ENCODE measurements at places on chromosomes 1 and 21.

DNA sequence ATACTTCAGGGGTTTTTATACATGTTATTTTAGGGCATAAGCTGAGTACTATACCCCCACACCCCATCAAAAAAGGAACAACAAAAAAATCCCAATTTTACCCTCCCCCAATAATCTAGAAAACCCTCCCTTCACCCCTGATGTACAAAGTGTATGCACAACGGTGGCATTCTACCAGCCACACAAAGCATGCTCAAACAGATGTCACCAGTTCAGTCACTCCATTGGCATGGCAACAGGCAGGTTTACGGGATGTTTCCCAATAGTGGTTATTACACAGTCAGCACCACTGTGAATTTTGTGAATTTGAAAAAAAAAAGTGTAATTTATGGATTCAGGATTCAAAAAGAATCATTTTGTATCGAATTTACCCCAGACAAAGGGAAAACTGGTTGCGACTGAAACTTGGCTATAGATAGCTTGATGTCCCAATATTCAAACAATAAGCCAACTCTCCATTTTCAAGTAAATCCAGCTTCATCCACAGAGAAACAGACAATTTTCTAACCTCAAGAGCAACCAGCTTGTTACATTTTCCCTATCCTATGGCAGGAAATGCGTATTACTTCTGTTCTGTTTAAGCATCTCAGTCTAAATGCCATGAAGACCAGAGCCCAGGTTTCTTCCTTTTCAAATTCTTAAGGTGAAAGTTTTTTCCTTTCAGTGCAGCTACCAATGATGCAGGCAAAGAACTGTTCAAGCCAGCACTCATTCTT lies 34.0 kb upstream of the SLC45A3 start:
- peak; percentile 54 for DNase-seq

GRCh38 chr1:12049616-12050015 lies 13.5 kb upstream of the TNFRSF8 start:
- peak; percentile 32 for DNase-seq

- DNase-seq, result no peak
These were observed 7.4 kb downstream of the BTBD8 start for GRCh38 chr1:92087542-92087941.

DNA sequence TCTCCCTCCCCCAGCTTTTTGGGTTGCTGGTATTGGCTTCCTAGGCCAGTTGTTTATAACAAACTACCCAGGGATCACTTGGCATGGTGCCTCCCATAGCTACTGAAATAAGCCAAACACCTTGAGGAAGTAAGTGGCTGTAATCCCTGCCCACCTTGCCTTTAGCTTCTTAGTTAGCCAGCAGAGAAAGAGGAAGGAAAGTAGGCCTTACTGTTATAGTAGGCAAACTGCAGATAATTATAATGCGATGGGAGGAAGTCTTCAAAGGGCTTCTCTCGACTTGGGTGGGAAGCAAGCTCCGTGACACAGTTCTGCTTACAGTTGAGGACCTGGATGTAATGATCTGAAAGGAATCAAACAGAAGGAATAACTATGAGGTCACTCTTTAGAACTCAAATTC lies 8.2 kb downstream of the P3H1 start:
- no peak for DNase-seq

DNA sequence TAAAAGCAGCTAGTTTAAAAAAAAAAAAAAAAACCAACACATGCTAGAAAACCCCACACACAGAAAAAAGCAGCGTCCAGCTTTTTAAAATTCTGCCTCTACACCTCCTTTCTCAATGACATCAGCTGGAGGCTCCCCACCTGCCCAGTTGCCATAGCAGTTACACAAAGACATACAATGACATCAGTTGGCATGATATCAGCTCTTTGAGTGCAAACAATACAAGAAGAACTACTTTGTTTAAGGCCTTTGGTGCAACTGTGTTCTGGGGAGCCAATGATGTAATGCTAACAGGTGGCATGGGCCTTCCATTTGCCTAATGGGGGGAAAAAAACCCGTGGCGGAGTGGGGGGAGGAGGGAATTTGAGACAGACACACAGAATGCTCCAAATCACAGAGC lies 32.9 kb downstream of the DUSP10 start:
- DNase-seq, result peak; percentile 12

GRCh38 chr1:111736548-111737215 lies 2.5 kb downstream of the INKA2 start:
- no peak for DNase-seq

DNA sequence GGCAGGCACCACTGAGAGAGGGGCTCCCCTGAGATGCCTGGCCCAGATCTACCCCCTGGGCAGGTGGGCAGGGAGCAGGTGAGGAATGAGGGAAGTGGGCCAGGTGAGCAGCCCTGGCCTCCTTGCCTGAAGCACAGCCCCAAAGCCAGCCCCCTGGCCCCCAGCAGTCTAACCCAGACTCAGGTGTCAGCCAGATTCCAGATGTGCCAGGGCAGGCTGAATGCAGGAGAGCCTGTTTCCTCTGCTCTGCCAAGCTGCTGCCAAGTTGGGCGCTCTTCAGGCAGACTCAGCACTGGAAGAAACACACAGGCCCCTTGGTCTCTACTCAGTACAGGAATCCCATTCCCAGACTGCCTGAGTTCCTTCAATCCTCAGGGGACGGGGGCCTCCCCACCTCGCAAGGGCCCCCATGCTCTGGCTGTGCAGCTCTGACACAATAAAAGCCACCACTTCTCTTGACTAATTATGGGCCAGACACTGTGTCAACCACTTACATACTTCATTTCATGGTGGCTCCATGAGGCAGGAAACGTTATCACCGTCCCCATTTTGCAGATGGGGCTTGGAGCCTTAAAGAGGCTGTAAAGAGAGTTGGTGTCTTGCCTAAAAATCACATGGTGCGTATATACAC lies 20.4 kb downstream of the ARHGEF19 start:
- no peak for DNase-seq

DNA sequence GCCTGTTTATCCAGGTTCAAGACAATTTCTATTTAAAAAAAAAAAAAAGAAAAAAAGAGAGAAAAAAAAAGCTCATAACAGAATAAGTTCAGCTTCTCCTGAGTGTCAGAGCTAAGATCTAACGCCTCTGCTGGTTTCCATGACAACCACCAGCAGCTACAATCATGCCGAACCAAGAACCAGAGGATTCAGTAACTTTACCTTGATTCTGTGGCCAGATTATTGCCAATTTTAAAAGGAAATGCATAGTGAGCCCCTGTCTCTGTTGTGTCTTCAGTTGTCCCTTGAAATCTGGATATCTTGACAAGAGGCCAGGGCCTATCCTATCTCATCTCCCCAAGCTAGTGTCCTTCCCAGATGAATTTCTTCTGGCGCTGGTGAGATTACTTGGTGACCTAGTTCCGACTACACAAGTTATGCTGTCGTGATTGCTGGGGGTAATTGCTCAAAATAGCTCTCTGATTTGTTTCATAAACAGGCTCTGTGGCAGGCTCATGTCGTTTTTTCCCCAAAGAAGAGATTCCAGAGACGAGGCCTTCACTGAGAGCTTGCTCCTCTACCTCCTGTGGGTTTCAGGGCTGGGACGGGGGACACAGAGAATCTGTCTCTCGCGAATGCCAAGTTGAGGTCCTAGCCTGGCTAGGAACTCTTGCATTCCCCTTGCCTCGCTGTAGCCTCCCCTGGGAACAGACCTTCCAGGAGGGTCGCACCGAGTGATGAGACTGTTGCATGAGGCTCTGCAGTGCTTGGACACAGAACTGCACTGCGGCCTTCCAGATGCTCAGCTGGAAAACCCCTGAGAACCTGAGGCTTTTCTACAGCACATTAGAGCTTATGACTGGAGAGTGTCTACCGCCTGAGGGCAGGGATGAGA lies 32.4 kb upstream of the SCCPDH start:
- DNase-seq, result no peak

- DNase-seq, result peak; percentile 24
These were observed 89.4 kb downstream of the DTL start for GRCh38 chr1:212124690-212125582.

GRCh38 chr1:77382366-77382765 lies 100.5 kb downstream of the AK5 start:
- DNase-seq, result no peak

DNA sequence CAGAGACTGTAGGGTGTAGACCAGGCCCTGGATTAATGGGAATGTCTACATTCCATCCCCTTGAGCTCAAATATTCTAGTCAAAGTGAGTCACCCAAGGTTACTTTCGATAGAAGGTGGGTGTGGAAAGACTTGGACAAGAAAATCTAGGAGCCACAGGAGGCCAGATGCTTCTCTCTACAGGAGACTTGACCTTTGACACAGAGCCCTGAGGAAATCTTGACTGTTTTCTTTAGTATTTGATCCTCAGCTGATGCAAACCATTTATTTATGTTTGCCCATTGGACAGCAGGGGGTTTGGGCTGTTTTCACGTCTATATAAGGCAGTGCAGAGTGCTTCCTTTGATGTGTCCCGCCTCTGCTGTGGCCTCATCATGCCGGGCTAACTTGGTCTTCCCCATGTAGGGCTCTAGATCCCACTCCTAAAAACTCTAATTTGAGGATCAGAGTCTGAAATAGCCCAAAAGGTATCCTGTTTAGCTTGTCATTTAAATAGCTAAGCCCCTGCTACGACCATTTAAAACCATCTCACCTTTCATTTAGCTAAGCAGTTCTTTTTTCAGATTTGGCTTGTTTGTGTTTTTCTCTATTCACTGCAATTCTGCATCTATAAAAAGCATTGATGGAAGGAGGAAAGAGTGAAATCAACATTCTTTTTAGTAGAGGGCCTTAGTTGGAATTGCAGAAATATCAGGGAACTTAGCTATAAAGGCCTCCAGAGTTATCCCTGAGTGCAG lies 15.5 kb upstream of the MAP3K7CL start:
- DNase-seq, result no peak

Measured in AML-193 (cell line).